Naive thymus-derived CD8-positive, alpha-beta T cell (primary cell): ENCODE measurements at places on chromosomes 11 and 22.

DNA sequence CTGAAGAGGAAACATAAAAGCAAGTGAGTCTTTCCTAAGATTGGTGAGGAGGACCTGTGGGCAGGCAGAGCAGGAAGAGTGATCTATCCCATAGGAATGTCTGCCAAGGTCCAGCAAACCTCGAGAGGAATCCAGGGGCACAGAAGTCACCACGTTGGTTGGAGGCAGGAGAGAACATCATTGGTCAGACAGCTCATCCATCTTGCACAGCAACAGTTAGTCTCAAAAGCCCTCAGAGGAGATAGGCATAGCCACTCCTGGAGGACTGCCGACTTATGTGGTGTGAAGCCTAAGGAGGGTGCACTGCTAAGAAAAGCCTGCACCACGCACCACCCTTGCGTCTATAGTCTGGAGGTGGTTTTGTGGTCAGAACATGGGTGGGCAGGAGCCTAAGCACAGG lies 109.1 kb downstream of the RASSF10 start:
- DNase-seq = no peak

DNA sequence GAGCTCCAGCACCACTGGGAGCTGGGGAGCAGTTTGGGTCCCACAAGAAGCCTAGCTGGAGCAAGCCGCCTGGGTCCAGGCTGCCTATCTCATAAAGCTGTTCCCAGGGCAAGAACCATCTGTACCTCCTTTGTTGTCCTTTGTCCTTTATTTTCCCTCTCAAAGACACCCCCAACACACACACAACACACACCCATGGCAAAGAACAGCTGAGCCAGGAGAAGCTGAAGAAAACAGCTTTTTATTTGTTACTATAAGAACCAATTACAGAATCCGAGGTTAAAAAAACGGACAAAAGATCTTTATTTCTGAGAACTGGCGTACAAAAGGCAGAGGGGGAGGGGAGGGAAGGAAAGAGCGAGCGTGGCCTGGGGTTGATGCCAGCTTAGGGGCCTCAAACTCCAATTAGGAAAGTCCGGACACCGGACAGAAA lies 1.7 kb upstream of the TUT1 start:
- no peak for DNase-seq

DNA sequence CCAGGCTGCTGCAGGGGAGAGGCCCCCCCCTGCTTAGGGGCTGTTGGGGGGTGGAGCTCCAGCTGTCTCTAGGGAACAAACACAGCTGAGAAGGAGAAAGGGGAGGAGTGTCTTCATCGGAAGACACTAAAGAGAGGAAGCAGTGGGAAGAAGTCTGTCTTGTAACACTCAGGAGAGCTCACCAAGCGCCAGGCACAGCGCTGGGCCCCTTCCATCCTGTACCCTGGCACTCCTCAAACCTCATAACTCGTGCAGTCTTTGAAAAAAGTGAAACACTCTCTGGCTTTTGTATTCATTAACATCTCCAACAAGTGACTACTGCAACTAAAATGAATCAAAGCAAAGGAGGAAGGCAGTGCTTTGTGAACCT lies 67.4 kb upstream of the PRDM11 start:
- DNase-seq = no peak

DNA sequence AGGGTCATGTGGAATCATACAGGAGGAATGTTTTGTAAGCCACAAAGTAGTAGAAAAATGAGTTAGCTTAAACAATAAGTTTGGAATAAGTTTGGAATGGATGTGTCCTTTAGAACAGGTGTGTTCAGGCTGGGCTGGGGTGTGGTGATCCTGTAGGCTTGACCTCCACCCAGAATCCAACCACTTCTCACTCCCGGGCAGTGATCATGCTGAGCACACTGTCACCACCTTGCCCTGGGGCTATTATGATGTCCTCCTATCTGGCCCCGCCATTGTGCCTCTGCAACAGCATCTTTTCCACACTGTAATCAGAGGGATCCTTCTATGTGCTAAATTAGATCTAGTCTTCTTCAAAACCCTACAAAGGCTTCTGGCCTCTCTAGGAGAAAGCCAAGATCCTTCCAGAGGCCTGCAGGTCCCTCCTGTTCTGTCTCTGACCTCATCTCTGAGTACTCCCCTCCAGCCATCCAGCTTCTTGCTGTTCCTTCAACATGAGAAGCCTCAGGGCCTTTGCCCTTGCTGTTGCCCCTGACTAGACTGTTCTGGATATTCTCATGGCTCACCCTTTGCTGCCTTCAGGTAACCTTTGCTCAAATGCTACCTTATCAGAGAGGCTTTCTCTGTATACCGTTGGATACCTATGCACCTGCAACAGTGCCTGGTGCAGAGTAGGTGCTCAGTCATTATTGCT lies 18.8 kb upstream of the ACCSL start:
- DNase-seq = no peak

DNA sequence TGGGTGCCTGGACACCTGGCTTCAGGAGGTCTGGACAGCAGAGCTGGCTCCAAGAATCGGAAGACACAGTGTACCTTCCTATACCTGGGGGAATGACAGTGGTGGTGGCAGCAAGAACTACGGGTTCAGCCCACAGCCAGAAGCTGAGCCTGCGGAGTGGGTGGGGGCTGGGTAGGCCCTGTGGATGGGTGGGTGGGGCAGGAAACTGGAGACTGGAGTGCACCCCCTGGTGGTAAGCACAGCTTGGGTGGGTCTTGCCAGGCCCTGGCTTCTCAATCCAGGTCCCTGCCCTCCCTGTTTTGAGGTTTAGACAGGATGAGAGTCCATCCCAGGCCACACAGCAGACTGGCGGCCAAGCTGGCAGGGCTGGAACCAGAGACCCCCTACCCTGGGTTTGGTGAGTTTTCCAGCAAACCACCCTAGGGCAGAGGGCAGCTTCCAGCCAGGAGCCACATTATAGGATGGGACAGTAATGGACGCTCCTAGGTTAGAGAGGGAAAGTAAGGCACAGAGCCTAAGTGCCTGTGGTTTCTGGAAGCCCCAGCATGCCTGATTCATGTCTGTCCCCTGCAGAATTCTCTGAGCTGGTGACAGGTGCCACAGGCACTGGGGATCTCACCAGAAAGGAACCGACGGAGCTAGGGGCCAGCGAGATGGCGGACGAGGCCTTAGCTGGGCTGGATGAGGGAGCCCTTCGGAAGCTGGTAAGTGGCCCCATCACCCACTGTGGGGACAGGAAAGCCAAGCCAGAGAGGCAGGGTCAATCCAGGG lies 1.7 kb downstream of the SMTN start:
- peak; percentile 50 for DNase-seq

DNA sequence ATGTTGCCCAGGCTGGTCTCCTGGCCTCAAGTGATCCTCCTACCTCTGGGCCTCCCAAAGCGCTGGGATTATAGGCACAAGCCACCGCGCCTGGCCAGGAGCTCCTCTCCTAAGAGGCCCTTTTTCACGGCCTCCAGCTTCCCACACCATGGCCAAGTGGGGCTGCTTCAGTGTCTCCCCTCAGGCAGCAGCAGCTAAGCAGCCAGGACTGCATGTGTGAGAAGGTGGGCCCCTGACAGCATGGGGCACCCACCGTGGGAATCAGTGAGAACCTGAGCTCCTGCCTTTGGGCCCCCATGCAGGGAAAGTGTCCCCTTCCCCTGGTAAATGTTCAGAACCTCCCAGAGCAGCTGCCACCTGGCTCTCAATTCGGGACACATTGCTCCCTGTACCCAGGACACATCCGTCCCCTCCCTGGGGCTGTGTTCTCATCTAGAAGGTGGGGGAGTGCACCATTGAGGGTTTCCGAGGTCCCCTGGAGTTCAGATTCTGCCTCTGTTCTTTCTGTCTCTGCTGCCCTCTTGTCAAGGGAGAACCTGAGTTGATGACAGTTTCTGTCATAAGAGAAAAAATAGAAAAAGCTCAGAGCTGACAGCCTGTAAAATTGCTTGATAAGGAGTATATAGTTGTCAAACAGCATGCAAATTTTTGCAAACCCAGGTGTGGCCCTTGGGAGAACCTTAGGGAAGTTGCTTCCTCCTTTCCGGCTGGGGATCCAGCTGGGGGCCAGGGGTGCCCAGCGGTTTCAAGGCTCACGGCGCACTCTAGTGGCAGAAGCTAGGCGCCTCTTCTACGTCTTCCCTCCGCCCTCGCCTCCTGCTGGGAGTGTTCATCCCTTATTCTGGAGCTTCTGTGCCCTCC lies 29.7 kb downstream of the FAM83F start:
- peak; percentile 74 for DNase-seq

GRCh38 chr11:134503100-134503499 lies 91.1 kb upstream of the B3GAT1 start:
- DNase-seq = no peak

DNA sequence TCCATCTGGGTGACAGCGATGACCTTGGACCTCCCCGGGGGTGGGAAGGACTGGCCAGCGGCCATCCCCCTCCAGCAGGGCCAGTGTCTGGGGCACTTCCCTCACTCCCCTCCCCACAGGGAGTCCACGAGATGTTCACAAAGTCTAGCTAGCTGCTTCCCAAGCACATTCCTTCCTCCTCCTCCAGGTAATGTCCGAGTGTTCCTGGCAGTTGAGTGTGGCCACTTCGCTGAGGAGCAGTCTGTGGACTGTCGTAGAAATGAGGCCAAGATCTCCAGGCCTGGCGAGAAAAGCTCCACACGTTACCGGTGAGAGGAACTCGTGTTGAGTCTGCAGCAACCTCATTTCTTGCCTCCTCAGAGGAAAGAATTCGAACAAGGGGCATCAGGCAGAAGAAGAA lies 425.5 kb downstream of the BRD1 start:
- no peak for DNase-seq

- no peak for DNase-seq
Observed at GRCh38 chr11:5196067-5196466, 4.4 kb downstream of the OR51V1 start.

- DNase-seq = no peak
Observed at GRCh38 chr11:32178692-32179091, 87.8 kb downstream of the RCN1 start.
